ENCODE measurements at places on chromosomes 1 and 21.

DNA sequence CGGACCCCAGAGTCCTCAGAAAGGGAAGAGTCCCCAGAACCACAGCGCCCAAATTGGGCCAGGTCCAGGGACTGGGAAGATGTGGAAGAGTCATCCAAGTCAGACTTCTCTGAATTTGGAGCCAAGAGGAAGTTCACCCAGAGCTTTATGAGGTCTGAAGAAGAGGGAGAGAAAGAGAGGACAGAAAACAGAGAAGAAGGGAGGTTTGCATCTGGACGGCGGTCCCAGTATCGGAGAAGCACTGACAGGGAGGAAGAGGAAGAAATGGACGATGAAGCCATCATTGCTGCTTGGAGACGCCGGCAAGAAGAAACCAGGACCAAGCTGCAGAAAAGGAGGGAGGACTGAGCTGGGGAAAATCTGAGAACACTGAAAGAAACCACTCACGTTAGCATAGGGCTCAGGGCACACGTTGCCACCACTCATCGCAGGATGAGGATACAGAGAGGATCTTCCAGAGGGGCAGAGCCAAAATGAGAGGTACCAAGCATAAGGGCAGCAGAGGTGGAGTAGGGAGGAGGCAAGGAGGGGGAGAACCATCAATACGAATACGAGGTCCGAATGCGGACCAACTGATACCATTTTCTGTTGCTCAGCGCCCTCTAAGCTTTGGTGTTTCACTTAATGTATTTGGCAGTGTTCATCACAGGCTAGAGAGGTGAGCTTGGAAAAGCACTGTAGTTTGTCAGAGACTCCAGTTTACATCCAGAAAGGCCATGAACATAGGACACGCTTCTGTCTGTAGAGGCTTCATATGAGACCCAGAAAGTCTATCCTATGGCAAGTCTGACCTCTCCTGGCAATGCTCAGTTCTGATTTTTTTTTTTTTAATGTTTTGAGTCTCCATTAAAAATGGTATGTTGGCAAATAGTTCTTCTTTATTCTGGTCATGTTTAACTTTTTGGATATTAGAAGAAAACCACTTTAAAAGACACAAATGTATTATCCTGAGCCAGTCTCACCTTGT, 34.7 kb downstream of the STYXL2 start:
- DNase-seq = no peak

DNA sequence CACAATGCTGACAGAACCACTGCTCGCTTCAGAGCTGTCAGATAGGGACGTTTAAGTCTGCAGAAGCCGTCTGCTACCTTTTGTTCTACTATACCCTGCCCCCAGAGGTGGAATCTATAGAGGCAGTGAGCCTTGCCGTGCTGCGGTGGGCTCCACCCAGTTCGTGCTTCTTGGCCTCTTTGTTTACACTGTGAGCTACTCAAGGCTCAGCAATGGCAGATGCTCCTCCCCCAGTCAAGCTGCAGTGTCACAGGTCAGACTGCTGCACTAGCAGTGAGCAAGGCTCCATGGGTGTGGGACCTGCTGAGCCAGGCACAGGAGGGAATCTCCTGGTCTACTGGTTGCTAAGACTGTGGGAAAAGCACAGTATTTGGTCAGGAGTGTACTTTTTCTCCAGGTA, 47.1 kb downstream of the LEPR start:
- DNase-seq = no peak

- DNase-seq = no peak
These were observed 1.3 kb downstream of the SV2A start for GRCh38 chr1:149916193-149916897.

GRCh38 chr21:27817074-27817473, 850.2 kb upstream of the ADAMTS5 start:
- DNase-seq = no peak

All from non-pigmented ciliary epithelial cell (primary cell).